CD4-positive, alpha-beta T cell treated with Interferon alpha-2 for 1 hour (primary cell): ENCODE measurements at places on chromosomes 4 and X.

- DNase-seq = no peak
These were observed 230.0 kb upstream of the NWD2 start for GRCh38 chr4:37014584-37014983.

- DNase-seq = no peak
These were observed 59.6 kb downstream of the KANTR start for GRCh38 chrX:53153581-53153980.

DNA sequence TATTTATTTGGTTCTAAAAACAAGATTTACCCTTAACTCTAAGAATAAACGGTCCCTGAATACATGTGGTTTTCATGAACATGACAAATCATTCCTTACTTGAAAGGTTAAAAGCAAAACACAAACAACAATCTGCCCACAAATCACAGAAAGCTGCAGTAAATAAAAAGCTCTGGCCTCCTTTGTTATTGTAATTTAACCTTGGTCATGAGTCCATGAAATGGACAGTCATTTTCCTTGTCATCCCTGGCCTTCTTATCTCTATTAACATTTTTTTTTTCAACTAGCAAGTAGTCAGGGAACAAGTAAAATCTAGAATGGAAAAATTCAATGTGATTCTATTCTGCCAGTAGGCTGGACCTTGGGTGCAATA, 92.7 kb downstream of the SCD5 start:
- no peak for DNase-seq

DNA sequence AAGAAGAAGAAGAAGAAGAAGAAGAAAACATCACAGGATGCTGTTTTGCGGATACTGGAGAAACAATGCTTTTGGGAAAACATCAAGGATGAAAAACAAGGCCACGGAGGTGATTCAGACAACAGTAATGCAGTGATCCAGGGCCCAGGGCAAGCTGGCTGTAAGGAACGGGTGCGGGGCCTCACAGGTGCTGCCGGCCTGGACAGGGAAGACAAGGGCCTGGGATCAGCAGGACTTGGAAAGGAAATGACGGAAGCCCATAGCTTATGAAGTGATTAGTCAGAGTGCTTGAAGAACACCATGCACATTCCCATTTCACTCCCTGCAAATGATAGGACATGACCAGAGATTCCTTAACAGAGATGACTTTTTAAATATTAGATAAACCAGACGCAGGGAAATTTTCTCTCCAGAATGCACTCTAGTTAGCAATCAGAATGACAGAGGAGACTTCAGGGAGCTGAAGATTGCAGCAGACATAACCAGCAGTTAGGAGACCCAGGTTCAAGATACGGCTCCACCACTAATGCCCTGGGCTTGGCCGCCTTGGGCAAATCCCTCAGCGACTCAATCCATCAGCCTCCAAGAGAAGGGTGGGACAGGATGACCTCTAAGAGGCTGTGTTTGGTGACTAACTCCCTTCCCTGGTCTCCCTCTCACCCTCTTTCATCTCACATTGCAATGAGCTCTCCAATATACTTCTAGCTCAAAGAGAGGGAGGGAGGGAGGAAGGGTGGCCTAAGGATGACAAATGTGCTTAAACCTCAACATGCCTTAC, 54.1 kb downstream of the APBB2 start:
- no peak for DNase-seq

- DNase-seq = peak; percentile 90
These were observed 4.4 kb downstream of the GPRIN3 start for GRCh38 chr4:89303177-89303576.

GRCh38 chr4:163762741-163763140, 268.3 kb downstream of the TMA16 start:
- DNase-seq = no peak

GRCh38 chr4:142021761-142022160, 385.4 kb downstream of the IL15 start:
- DNase-seq = no peak

DNA sequence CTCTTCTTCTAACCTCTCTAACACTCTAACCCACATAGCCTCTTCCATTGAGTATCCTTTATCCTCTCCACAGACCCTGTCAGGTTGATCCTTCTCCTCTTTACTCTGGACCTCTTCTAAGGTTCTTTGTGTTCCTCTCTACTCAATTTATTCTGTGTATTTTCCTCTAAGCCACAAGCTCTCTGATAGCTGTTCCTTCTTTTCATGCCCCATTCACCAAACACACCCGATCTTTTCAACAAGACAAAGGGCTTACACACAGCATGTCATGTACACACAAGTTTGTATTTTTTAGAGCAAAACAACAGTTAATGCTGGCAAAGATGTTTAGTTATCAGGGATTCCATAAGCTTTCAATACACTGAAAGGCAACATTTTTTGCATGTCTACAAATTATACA, 1.9 kb downstream of the SPIN2B start:
- DNase-seq = no peak
